Upper lobe of left lung (tissue), 6 donors: ENCODE measurements at places on chromosomes 3 and 15. TPM values are rescaled to one million over a fixed set of nuclear protein-coding genes. Genes with fewer than 3 reads are reported as not detected.

DNA sequence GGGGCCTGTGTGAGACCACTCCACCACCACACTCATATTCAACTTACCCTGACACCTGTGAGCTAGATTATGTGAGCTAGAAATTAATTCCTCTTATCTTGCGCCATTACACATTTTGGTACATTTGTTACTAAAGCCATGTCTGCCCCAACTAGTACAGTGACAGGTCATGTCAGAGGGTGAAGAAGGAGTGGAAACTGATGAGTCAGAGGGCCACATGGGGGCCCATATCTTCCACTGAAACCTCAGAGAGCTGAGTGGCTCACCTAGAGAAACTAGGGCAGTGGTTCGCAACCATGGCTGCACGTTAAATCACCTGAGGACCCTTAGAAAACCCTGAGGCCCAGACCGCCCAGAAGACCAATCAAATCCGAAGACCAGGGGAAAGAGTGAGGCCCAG is 15.7 kb upstream of the MEF2A start:
- no peak overlapping the region for H3K27ac ChIP-seq
- no peaks in the 10 kb centered on the region for H3K27me3 ChIP-seq
- no peak overlapping the region for H3K4me3 ChIP-seq
- DNase-seq, result no peak
- H3K4me1 ChIP-seq, result no peaks in the 10 kb centered on the region

- no peaks in the 10 kb centered on the region for H3K27me3 ChIP-seq
- no peak overlapping the region for H3K27ac ChIP-seq
Observed at GRCh38 chr15:89007989-89008388, 80.3 kb upstream of the ABHD2 start.

DNA sequence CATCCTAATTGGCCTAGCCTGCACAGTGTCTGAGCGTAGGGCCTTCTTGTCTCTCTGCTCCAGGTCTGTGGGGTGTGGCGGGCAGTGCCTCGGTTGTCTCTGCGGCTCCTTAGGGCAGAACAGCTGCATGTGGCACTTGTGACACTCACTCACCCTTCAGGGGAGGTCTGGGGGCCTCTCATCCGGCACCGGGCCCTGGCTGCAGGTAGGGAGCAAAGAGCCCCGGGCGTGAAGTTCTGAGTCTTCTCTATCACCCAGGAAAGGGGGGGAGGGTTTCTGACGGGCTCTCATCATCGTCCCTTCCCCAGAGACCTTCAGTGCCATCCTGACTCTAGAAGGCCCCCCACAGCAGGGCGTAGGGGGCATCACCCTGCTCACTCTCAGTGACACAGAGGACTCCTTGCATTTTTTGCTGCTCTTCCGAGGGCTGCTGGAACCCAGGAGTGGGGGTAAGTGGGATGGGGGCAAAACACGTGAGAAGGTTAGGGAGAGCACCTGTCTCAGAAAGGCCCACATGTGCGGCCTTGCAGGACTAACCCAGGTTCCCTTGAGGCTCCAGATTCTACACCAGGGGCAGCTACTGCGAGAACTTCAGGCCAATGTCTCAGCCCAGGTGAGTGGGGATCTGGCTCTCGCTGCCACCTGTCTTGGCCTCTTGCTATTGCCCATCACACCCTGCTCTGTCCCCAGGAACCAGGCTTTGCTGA is 2.6 kb downstream of the CHRD start:
- no peak overlapping the region for H3K4me3 ChIP-seq
- peaks cover 13% of the 10 kb centered on the region for H3K4me1 ChIP-seq
- no peak overlapping the region for H3K27ac ChIP-seq
- no peaks in the 10 kb centered on the region for H3K36me3 ChIP-seq
- no peak for DNase-seq
- peaks cover 25% of the 10 kb centered on the region for H3K27me3 ChIP-seq

GRCh38 chr3:85760342-85760741 is 801.6 kb downstream of the CADM2 start:
- DNase-seq, result no peak
- H3K27ac ChIP-seq, result no peak overlapping the region
- no peaks in the 10 kb centered on the region for H3K27me3 ChIP-seq
- H3K36me3 ChIP-seq, result no peaks in the 10 kb centered on the region

DNA sequence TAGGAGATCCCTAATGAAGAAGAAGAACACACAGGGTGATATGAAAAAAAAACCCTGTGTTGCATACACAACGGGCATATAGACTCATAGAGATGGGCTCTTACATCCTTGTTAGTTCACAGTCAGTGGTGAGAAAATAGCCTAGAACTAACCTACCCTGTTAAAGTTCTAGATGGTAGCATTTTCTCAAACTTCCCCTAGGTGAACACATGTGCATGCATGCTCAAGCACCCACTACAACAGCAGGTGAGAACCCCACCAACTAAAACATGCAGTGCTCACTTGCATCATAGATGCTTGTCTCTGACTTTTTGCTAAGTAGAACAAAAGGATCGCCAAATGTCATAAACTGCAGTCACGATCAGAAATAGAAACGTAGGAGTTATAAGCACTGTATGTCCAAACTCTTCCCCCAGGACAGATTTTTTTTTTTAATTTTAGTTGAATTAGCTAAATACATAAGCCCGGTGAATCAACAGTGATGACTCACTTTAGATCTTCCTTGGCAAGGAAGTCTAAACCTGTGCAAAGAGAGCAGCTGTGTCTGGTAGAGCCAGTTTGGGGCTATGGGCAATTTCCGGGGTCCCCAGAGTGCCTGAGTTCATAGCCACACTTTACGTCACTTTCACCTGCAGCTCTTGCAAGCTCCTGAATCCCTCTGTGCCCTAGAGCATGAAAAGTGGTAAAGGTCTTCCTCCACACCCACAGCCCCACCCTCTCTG is 96.2 kb upstream of the SEMA6D start:
- H3K4me1 ChIP-seq, result no peaks in the 10 kb centered on the region
- H3K27me3 ChIP-seq, result no peaks in the 10 kb centered on the region
- H3K27ac ChIP-seq, result no peak overlapping the region

- no peak overlapping the region for H3K4me3 ChIP-seq
- DNase-seq, result no peak
- H3K27ac ChIP-seq, result no peak overlapping the region
- no peaks in the 10 kb centered on the region for H3K36me3 ChIP-seq
- H3K4me1 ChIP-seq, result no peaks in the 10 kb centered on the region
- no peaks in the 10 kb centered on the region for H3K27me3 ChIP-seq
Observed at GRCh38 chr15:88695691-88696251, 57.0 kb downstream of the ISG20 start.

- H3K27me3 ChIP-seq, result no peaks in the 10 kb centered on the region
- H3K27ac ChIP-seq, result no peak overlapping the region
- no peak overlapping the region for H3K4me3 ChIP-seq
- H3K4me1 ChIP-seq, result no peaks in the 10 kb centered on the region
- H3K36me3 ChIP-seq, result peaks cover 96% of the 10 kb centered on the region
- no peak for DNase-seq
Observed at GRCh38 chr3:47841786-47842349, 38.9 kb downstream of the DHX30 start.

- H3K4me3 ChIP-seq, result no peak overlapping the region
- no peaks in the 10 kb centered on the region for H3K4me1 ChIP-seq
- DNase-seq, result no peak
- H3K36me3 ChIP-seq, result no peaks in the 10 kb centered on the region
- H3K27ac ChIP-seq, result no peak overlapping the region
Observed at GRCh38 chr3:147424581-147425387, 15.6 kb downstream of the ZIC1 start.

DNA sequence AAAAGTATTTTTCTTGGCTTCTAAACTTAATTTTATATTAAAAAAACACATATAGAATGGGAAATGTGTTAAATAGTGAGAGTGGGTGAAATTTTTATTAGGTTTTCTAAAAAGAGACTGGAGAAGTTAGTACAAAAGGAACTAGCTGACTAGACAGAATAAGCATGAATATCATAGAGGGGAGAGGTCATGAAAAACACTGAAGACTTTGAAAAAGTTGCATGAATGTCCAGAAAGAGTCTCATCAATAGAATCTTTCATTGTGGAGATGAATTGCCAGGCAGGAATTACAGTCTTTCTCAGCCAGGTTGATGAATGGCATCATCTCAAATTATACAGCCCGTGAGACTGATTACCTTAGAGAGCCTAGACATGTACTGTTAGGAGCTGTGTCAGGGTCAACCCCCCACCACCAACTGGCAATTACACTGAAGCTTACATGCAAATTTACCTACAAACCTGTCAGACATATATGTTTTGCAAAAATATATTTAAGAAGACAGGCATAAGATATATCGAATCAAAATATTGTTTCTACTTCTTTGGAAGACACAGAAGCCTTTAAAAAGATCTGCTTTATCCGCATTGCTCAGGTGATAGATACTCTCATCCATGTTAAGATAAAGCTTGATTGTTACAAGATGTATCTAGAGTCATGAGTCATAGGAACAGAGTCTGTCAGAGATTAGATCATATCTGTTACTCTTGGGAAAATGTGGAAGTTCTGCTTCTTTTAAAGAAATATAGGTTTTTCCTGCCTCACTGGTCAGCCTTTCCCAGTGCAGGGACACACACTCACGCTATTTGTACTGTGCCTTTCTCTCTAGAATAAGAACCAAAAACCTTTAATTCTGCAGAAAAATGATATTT is 34.8 kb upstream of the PFN2 start:
- H3K27ac ChIP-seq, result no peak overlapping the region
- H3K27me3 ChIP-seq, result no peaks in the 10 kb centered on the region
- H3K4me1 ChIP-seq, result no peaks in the 10 kb centered on the region
- H3K36me3 ChIP-seq, result no peaks in the 10 kb centered on the region

- H3K27ac ChIP-seq, result no peak overlapping the region
- H3K4me3 ChIP-seq, result no peak overlapping the region
- no peaks in the 10 kb centered on the region for H3K36me3 ChIP-seq
- DNase-seq, result no peak
- no peaks in the 10 kb centered on the region for H3K27me3 ChIP-seq
Observed at GRCh38 chr15:73851689-73852088, 21.7 kb upstream of the TBC1D21 start.

GRCh38 chr3:26015752-26016151 is 225.9 kb downstream of the OXSM start:
- H3K27me3 ChIP-seq, result no peaks in the 10 kb centered on the region
- H3K4me1 ChIP-seq, result no peaks in the 10 kb centered on the region
- no peaks in the 10 kb centered on the region for H3K36me3 ChIP-seq
- H3K27ac ChIP-seq, result no peak overlapping the region
- DNase-seq, result no peak

DNA sequence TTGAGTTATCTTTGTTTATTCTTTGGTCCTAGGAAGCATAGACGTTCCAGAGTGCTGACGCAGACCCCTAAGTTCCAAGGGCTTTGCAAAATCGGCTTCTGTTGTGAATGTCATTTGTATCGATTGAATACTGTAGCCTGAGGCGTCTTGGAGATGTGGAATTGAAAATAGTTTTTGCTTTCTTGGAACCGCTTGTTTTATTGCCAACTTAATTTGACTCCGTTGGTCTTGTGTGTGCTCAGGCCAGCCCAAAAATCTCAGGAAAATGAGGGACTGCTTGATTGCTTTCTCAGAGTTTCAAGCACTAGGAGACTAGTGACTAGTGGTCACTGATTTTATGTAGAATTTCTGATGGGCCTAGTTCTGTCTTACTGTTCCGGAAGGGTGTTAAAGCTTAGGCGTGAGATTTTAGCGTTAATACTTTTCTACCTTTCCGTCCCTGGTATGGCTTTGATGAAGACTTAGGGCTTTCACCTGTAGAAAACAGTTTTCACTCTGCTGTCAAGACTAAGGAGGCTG is 263 bp upstream of the UTS2B start:
- no peaks in the 10 kb centered on the region for H3K27me3 ChIP-seq
- H3K36me3 ChIP-seq, result no peaks in the 10 kb centered on the region
- H3K27ac ChIP-seq, result peak overlapping the region; percentile 85
- no peak for DNase-seq
- peaks cover 24% of the 10 kb centered on the region for H3K4me1 ChIP-seq

GRCh38 chr15:31078471-31078870 is 23.1 kb downstream of the TRPM1 start:
- H3K4me3 ChIP-seq, result no peak overlapping the region
- no peaks in the 10 kb centered on the region for H3K36me3 ChIP-seq
- no peak overlapping the region for H3K27ac ChIP-seq
- H3K27me3 ChIP-seq, result no peaks in the 10 kb centered on the region
- no peak for DNase-seq

DNA sequence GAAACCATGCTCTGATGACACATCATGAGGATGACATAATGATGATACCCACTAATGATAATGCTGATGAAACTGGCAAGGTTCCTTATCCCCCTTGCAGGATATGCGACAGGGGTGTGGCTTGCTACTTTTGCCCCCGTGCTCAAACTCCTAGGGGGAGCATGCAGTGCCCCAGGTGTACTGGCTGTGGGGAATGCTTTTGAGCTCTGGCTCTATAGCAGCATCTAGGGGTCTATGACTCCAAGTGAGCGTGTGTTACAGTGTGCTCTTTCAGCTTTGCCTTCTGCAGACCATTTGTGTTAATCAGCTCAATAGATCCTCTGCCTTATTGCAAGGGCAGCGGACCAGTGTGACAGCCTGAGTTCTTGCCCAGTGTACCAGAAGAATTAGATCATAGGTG is 1239.5 kb downstream of the SI start:
- no peaks in the 10 kb centered on the region for H3K27me3 ChIP-seq
- no peak overlapping the region for H3K27ac ChIP-seq
- DNase-seq, result no peak
- H3K4me1 ChIP-seq, result no peaks in the 10 kb centered on the region
- H3K4me3 ChIP-seq, result no peak overlapping the region
- H3K36me3 ChIP-seq, result no peaks in the 10 kb centered on the region

- H3K36me3 ChIP-seq, result no peaks in the 10 kb centered on the region
- H3K27ac ChIP-seq, result no peak overlapping the region
- H3K4me3 ChIP-seq, result no peak overlapping the region
- H3K27me3 ChIP-seq, result no peaks in the 10 kb centered on the region
- H3K4me1 ChIP-seq, result peaks cover 6% of the 10 kb centered on the region
- no peak for DNase-seq
Observed at GRCh38 chr3:183318877-183319276, 65.8 kb downstream of the B3GNT5 start.

DNA sequence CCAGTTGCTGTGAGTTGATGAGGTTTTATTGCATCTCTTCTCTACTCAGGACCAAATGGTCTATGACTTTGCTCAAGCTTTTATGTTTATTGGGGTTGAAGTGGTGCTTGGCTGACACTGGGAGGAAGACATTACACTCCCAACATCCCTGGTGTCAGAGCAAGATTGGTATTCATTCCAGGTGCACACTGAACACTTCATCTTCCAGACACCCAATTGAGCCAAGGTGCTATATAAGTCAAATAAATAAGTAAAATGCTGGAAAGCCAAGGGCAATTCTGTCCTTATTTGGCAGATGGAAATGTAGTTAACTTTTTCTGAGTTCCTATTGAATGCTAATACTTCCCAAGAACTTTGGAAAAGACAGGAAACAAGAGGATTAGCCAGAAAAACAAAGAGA is 53.2 kb upstream of the CDV3 start:
- H3K27me3 ChIP-seq, result no peaks in the 10 kb centered on the region
- H3K36me3 ChIP-seq, result no peaks in the 10 kb centered on the region
- H3K4me1 ChIP-seq, result no peaks in the 10 kb centered on the region
- DNase-seq, result no peak

- peaks cover 6% of the 10 kb centered on the region for H3K4me1 ChIP-seq
- H3K4me3 ChIP-seq, result no peak overlapping the region
- peaks cover 66% of the 10 kb centered on the region for H3K36me3 ChIP-seq
Observed at GRCh38 chr3:146524961-146525360, 19.4 kb downstream of the PLSCR1 start.

GRCh38 chr3:130900959-130901358 is 7.1 kb downstream of the ATP2C1 start:
- H3K27me3 ChIP-seq, result no peaks in the 10 kb centered on the region
- no peak overlapping the region for H3K27ac ChIP-seq
- no peaks in the 10 kb centered on the region for H3K36me3 ChIP-seq

Gene TTLL13
- total RNA-seq, result not detected

Gene OR4M2
- not detected for total RNA-seq

Gene CSPG5
- total RNA-seq, result 7.1 TPM

Gene ZNF662
- total RNA-seq, result 9.5 TPM

Gene SLC22A13
- 0.27 TPM for total RNA-seq

Gene GXYLT2
- total RNA-seq, result 7.2 TPM

Gene STRIT1
- not detected for total RNA-seq
